Activated CD4-positive, alpha-beta memory T cell treated with anti-CD3 and anti-CD28 coated beads, Interleukin-2, amount 10 ng/mL, durations not matched to agents 7 days and 5 days (primary cell): ENCODE measurements at places on chromosomes 12 and 14.

DNA sequence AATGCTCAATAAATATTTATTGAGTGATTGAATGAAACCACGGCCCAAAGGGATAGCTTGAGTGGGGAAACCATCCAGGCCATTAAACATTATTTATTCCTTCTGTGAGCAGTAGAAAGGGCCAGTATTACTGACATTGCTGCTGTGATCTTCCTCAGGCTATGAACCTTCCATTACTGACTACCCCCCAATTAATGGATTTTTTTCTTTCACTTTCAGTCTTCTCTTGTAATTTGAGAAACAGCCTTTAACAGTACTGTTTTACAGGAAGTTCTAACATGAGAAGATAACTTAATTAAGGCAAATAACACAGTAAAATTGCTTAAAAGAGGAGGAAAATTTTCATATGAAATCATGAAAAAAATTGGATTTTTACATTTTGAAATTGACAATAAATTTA, 629.5 kb downstream of the TRHDE start:
- H3K4me1 ChIP-seq = no peaks in the 10 kb centered on the region
- no peak overlapping the region for H3K27ac ChIP-seq
- H3K36me3 ChIP-seq = no peaks in the 10 kb centered on the region
- DNase-seq = no peak

GRCh38 chr14:57493467-57494181, at the start of gene CCDC198:
CCDC198 (minus strand) TSS chr14:57493857; CDS start chr14:57493715, 142 bp downstream.
- H3K36me3 ChIP-seq = no peaks in the 10 kb centered on the region
- peaks cover 7% of the 10 kb centered on the region for H3K27me3 ChIP-seq

DNA sequence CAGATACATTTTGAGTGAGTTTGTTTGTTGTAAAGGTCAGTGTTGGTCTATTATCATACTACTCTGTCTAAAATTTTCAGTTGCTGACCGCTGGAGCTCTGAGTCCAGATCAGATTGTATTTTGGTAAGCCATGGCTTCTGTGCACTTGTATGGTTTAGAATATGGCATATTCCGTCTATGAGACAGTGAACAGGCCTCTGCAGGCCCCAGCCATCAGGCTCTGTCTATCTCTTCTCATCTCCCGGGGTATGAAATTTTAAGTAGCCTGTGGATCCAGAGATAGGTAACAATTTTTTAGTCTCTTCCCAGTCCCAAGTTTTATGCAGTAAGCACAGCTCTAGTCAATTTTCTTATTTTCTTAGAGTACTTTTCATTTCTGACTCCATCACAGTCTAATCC, 1929.1 kb upstream of the SEL1L start:
- H3K4me1 ChIP-seq = no peaks in the 10 kb centered on the region
- H3K27me3 ChIP-seq = no peaks in the 10 kb centered on the region

- H3K36me3 ChIP-seq = no peaks in the 10 kb centered on the region
- no peaks in the 10 kb centered on the region for H3K27me3 ChIP-seq
Measured at GRCh38 chr14:58574623-58575022, 63.1 kb upstream of the DACT1 start.

DNA sequence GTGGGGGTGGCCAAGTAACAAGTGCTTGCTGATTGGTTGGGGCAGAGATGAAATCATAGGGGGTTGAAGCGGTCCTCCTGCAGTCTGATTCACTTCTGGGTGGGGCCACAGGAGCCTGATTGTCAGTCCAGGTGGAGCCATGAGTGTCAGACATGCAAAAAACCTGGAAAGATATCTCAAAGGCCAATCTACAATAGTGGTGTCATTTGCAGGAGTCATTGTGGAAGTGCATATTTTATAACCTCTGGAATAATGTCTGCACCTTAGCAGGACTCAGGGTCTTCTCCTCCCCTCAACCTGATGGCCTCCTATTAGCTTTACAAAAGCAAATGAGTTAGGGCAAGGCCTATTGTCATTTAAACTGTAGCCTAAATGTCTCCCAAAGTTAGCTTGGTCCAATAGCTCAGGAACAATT, 241.4 kb downstream of the NUAK1 start:
- H3K36me3 ChIP-seq = no peaks in the 10 kb centered on the region
- no peaks in the 10 kb centered on the region for H3K4me1 ChIP-seq
- H3K4me3 ChIP-seq = no peak overlapping the region
- no peak overlapping the region for H3K27ac ChIP-seq
- no peaks in the 10 kb centered on the region for H3K27me3 ChIP-seq

DNA sequence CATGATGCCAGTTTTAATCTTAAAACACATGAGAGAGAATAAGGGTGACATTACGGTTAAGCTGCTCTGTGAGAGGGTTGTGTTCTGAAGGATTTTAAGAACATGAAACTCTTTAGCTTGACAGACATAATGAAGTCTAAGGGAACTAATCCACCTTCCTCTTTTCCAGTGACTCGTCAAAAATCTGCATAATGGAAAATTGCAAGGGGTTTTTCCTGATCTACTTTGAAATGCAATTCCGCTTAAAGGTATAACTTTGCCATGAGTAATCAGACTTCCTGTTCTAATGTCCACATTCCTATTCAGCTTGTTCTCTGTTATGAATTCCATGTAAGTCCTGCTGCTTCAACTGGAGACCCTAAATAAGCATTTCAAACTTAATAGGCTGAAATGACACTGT, at the start of gene ZNF705A:
Gene ZNF705A (plus strand): TSS at position 171 of the 400 bp plus-strand sequence. CDS start 15,611 bp downstream, outside the sequence.
- no peak for DNase-seq
- H3K27ac ChIP-seq = no peak within 1 kb of the TSS
- H3K27me3 ChIP-seq = peaks cover 42% of the 10 kb centered on the region
- no peak within 1 kb of the TSS for H3K4me3 ChIP-seq
